ENCODE measurements at places on chromosomes 1 and 21.

DNA sequence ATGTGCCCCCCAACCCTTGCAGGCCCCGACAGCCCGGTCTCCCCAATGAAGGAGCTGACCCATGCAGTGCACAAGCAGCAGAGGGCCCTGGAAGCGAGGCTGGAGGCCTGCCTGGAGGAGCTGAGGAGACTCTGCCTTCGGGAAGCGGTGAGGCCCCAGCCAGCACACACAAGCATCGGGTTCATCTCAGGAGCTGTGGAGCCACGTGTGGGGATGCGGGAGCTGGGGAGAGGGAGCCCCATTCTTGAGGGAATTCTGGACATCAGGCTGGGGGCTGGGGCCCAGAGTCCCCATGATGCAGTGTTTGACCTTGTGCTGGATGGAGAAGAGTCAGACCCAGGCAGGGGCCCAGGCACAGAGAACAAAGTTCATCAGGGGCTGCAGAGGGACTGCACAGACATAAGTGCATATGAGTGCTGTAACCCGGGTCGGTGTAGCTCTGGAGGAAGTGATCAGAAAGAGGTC is 4.8 kb downstream of the INAVA start:
- DNase-seq, result no peak

- DNase-seq, result peak; percentile 63
Observed at GRCh38 chr1:32205401-32206370, at the start of gene IQCC. Gene IQCC, plus strand, starts transcription at chr1:32205671. Its CDS starts 11 bp downstream, at chr1:32205682.

GRCh38 chr1:42935971-42936308 is 22.7 kb downstream of the SLC2A1 start:
- DNase-seq, result no peak

DNA sequence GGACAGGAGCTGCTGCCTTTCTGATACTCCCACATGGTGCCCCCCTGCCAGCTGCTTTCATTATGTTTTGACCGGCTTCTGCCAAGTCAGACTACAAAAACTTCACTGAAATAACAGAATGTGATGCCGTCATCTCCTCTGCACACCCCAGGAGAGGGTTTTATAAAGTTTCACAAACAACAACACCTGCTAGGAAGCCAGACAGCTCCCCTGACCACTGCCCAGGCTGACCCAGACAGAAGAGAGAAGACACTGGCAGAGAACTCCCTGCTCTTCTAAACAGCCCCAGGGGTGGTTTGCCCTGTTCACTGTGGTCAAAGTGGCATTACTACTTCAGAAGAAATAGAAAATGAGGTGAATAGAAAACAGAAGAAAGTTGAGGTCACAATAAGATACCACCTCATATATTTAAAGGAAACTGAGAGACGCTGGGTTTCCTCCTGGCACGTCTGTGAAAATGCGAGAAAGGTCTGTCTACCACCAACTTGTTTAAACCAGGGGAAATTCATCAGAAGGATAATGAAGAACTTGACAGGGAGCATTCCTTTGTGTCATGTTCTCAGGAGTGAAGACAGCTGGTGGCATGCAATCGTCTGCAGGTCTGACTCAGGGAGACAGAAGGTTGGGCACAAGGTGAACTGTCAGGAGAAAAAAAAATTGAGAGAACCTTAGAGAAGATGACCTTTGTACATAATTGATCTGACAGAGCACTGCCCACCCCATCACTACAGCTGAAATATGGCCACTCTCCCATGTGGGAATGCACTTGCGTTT is 119.0 kb upstream of the NFIA start:
- no peak for DNase-seq

GRCh38 chr1:71047635-71048607 is at the start of gene PTGER3:
Gene PTGER3, minus strand, starts transcription at chr1:71047816. Its CDS starts 239 bp downstream, at chr1:71047577.
- no peak for DNase-seq

DNA sequence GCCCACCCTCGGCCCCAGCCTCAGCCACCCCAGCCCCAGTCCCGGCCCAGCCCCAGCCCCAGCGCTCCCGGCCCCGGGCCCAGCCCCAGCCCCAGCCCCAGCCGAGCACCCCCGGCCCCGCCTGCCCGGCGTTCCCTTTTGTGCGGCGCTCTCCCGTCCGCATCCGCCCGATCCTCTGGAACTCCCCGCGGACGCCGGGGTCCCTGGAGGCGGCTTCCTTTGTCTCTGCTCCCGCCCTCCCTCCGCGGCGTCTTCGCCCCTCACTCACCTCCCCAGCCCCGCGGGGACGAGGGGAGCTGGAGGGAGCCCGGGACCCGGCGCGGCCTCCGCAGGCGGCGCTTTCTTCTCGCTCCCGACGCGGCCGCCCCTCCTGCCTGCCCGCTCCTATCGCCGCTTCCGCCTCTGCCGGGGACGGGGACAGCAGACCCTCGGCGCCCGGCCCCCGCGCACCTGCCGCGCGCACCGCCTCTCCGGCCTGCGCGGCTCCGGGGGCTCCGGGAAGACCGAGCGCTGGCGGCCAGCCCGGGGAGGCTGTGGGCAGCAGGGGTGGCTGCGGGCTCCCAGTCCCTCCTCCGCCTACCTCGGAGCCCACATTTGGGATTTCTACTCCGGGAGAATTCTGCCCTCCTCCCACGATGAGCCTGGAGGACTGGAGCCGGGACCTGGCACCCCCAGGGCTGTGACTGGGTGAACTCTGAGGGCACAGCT is 14.0 kb downstream of the AGRN start:
- DNase-seq, result no peak

DNA sequence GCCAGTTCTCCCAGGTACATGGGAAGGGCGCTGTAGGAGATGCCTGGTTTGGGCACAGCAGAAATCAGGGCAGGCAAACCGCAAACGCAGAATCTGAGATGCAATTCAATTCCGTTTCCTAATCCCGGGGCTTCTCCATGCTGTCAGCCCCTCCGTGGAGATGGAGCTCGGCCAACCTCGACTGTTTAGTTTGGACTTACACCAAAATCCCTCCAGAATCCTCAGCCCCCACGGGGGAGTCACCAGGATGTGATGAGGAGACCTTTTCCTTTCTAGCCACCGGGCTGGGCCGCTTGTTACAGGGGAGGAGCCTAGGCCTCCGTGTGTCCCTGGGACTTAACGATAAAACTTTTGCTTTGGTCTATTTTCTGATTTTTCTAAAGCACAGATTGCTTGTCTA is 7.9 kb downstream of the SLC2A7 start:
- DNase-seq, result no peak

- no peak for DNase-seq
Observed at GRCh38 chr1:113677250-113678158, 81.8 kb downstream of the PHTF1 start.

DNA sequence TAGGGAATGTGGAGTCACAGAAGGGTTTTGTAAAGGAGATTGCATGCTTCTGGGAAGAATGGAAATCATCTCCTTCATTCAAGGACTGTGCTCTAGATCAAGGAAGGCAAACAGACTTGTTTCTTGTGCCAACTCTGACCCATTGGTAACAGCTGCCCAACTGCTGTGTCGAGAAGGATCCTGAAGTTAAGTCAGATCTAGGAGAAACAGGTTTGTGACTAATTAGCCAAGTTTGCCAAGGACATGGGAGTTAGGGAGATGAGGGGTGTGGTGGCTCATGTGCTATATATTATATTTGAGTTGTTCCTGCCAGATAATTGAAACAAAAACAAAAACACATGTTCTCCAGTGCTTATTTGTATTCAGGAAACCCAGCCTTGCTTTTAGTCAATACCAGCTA is 251.2 kb upstream of the USP24 start:
- DNase-seq, result no peak

GRCh38 chr1:236907205-236907604 is 97.0 kb downstream of the MT1HL1 start:
- DNase-seq, result no peak

- no peak for DNase-seq
Observed at GRCh38 chr1:99986656-99987225, 16.9 kb downstream of the SLC35A3 start.

DNA sequence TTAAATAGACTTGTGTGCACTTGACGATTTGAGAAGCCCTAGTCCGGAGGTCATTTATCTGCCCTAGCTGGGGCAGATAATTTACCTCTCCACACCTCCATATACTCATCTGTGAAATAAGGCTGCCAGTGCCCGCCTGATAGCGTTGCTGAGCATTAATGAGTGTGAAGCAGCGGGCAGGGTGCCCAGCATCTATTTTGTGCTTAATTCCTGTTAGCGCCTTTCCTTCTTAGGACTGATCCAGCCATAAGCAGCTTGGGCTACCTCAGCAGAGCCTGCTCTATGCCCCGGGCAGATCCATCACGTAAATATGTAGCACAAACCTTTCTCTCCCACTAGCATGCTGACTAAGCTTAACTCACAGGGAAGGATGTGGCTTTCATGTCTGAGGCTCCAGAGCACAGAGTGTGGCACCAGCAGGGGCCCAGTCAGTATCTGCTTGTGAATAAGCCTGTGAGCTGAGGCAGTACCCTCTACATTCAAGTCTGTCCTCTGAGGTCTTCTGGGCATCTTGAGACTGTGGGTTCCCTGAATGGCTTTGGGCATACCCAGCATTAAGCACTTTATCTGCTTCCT is 21.5 kb upstream of the RNF187 start:
- no peak for DNase-seq

DNA sequence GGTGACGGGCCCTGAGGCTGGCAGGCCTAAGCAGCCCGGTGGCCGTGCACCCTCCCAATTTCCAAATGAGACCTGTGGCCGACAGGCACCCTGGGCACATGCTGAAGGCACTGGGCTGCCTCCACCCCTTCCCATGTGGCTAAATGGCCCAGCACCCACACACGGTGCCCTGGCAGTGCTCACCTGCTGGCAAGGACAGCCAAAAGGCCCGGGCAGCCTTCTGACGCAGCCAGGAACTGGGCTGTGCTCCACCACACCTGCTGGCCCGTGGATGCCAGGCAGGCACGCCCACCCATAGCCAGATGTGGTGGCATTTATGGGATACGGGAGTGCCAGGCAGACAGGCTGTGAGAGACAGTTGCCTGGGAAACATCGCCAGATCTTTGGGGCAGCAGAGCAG is 4.0 kb upstream of the FAAP20 start:
- DNase-seq, result no peak

- no peak for DNase-seq
Observed at GRCh38 chr1:179930867-179931266, 23.7 kb upstream of the CEP350 start.

DNA sequence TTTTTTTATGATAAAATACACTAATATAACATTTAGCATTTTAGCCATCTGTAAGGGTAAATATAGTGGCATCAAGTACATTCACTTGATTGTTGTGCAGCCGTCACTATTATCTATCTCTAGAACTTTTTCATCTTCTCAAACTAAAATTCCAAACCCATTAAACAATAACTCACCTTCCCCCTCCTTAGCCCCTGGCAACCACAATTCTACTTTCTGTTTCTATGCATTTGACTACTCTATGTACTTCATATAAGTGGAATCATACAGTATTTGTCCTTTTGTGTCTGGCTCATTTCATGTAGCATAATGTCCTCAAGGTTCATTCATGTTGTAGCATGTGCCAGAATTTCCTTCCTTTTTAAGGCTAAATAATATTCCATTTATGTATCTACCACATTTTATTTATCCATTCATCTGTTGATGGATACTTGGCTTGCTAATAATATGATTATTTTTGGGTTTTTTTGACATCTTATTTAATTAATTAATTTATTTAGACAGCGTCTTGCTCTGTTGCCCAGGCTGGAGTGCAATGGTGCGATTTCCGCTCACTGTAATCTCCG is 69.6 kb upstream of the MACF1 start:
- no peak for DNase-seq

- no peak for DNase-seq
Observed at GRCh38 chr1:65360648-65361047, 51.3 kb downstream of the DNAJC6 start.

GRCh38 chr1:83857716-83858115 is 141.2 kb downstream of the TTLL7 start:
- no peak for DNase-seq

- DNase-seq, result no peak
Observed at GRCh38 chr1:87329051-87329525, 408 bp downstream of the LMO4 start.

DNA sequence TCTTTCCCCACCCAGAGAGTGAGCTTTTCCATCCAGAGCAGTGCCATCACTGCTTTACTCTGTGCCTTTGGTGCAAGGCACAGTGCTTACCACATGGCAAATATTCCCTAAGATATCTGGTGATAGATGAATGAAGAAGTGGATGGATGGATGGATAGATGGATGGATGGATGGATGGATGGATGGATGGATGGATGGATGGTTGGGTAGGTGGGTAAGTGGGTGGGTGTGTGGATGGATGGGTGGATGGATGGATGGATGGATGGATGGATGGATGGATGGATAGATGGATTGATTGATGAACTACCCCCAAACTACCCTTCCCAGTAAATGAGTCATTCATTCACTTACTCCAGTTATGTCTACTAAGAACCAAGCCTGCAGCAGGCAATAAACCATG is 42.9 kb upstream of the SLC44A3 start:
- DNase-seq, result no peak

- DNase-seq, result no peak
Observed at GRCh38 chr1:147201276-147201675, 23.9 kb downstream of the FMO5 start.

DNA sequence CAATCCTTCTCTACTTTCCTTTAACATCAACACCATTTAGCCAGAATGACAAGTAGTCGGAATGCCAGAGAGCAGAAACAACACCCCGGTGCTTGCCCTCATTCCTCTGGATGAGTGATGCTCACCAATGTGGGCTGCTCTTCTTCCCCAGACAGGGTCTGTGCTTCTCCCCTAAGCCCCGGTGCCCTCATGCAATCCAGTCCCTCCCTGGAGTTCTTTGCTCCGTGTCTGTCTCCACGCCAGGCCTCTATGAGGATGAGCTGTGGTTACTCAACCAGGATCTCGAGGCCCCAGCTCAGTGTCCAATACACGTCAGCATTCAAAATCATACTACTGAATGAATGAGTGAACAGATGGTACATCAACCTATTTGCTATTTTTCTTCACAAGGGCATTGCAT is 29.7 kb upstream of the PDE9A start:
- DNase-seq, result no peak

GRCh38 chr1:156540955-156541354 is 31.4 kb downstream of the IQGAP3 start:
- DNase-seq, result no peak

- DNase-seq, result no peak
Observed at GRCh38 chr1:3236955-3237354, 168.0 kb downstream of the PRDM16 start.

All from cerebellar nuclear complex (tissue), 1 donor.